ENCODE measurements at places on chromosomes 2 and 18. TPM values are rescaled to one million over a fixed set of nuclear protein-coding genes. Genes with fewer than 3 reads are reported as not detected.

The GKN1 gene
- not detected for total RNA-seq

The RPRM gene
- not detected for total RNA-seq

The EPAS1 gene
- total RNA-seq = 56.9 TPM

The SULT1C2 gene
- total RNA-seq = under 0.01 TPM

The C2orf42 gene
- 28.9 TPM for total RNA-seq

The ACMSD gene
- 0.28 TPM for total RNA-seq

The TRIM54 gene
- total RNA-seq = under 0.01 TPM

The TNFAIP6 gene
- 69.3 TPM for total RNA-seq

All from regular cardiac myocyte (primary cell).